NCI-H1436 (cell line): ENCODE measurements at places on chromosomes 3 and 15.

- no peak for DNase-seq
Measured at GRCh38 chr3:71309342-71309741, 274.2 kb downstream of the FOXP1 start.

- no peak for DNase-seq
Measured at GRCh38 chr3:17195192-17195611, 310.4 kb downstream of the PLCL2 start.

DNA sequence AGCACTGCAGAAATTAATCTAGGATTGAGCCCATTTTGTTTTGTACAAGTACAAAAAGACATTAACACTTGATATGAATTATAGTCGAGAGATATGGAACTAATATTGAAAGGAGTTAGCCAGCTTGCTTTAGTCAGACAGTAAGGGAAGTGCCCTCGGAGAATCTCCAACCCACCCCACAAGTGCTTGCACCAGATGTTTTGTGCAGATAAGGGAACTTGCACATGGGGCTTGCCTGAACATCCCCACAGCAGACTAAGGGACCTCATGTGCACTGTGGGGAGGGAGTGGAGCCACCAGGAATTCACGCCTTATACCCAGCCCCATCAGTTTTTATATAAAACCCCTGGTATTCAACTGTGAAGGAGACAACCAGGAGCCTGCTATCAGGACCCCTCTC lies 122.3 kb downstream of the EFHB start:
- DNase-seq: no peak

GRCh38 chr3:87674397-87675161 lies 384.2 kb downstream of the CGGBP1 start:
- DNase-seq: no peak

DNA sequence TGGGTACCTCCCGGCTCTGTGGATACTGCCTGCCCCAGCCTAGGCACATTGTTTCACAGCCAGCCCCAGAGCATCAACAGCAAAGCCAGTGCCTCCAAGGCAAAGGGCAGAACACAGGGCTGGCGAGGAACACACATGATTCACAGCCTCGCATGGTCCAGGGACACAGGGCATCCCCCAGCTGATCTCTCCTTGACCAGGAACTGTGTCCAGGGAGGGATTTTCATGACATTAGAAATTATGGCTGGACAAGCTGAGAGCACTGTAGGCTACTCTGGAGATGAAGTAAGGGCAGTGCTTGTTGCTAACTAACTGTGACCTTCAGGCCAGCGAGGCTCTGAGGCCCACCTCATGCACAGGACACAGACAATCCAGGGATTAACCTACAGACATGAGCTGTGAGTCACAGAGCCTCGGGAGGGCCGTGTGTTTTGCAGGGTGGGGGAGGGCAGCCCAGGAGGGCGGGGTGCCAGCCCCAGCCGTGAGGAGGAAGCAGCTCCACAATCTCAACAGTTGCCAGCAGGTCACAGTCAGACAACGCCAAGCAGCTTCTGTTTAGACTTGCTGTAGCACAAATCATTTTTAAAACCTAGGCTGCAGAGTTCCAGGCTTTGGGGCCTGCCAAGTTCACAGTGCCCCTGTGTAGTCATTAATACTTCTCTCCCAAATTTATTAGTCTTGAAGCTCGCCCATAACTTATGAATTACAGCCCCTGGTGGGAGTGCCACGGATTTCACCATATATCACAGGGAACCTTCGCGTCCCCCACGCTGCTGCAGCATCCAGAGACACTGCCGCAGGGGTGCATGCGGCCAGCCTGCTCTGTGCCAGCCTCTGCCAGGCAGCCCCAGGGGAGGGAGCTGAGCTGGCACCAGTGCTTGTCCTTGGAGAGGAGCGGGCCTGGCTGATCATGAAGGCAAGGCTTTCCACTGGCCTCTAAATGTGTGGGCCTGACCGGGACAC lies 114.7 kb downstream of the ETFA start:
- no peak for DNase-seq

GRCh38 chr3:105868431-105868741 lies 426 bp downstream of the CBLB start:
- DNase-seq: peak; percentile 14

- no peak for DNase-seq
Measured at GRCh38 chr3:32421991-32422859, 30.6 kb downstream of the CMTM7 start.

GRCh38 chr3:134059035-134059601 lies 29.4 kb upstream of the SLCO2A1 start:
- no peak for DNase-seq

GRCh38 chr15:57385923-57386390 lies 9.7 kb downstream of the CGNL1 start:
- DNase-seq: no peak

GRCh38 chr15:46280762-46281542 lies 646.1 kb downstream of the SQOR start:
- DNase-seq: peak; percentile 68

GRCh38 chr15:56805466-56806147 lies 72.3 kb upstream of the ZNF280D start:
- no peak for DNase-seq

DNA sequence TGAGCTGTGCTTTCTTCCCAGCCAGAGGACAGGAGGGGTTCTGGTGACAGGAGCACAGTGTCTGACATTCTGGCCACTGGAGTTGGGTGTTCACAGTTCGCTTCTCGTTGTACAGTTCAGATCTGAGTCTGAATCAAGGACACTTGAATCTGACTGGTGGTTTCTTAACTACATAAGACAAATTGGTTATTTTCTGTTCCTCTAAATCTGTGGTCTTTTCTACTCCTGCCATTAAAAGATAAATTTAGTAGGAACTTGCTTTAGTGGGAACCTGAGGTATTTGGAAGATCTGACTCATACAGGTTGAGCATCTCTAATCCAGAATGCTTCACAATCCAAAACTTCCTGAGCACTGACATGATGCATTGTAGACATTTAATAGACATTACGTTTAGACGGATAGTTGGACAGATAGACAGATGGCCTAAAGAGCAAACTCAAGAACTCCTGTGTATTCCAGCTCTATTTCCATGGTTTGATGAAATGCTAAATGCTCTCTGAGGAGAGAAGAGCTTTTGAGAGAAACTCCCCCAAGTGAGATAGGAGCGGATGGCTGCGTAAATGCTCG lies 71.0 kb downstream of the CCK start:
- no peak for DNase-seq
